ENCODE measurements at places on chromosomes 16 and 17.

GRCh38 chr16:79519448-79519847 lies 81.1 kb downstream of the MAF start:
- peak; percentile 91 for DNase-seq

DNA sequence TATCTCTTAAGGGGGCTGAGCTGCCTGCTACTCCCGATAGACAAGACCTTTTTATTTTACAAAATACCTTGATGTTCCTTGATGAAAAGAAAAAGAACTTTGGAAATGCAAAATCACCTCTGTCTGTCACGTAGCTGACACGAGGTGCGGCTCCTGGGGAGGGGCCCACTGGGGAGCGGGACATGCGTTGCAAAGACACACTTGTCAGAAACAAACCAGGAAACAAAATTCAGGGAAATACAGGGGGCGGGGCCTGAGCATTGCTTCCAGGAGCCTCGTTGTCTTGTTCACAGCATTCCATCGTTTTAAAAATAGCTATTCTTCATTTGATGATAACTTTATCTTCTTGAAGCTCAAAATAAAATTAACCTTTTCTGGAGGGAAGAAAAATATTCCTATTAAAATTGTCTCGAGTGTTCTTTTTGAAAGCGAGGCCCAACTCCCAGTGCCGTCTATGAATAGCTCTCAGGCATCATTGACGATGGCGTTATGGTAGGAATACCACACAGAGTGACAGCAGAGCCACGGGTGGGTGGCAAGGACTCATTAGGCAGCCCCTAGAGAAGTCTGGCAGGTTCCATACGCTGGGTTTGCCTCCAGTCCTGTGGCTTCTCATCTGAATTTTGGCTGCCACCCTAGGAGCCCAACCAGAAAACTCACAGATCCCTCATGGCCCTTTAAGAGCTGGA lies 286.9 kb downstream of the CPPED1 start:
- no peak for DNase-seq

- no peak for DNase-seq
These were observed 134.9 kb downstream of the MSI2 start for GRCh38 chr17:57391076-57391825.

DNA sequence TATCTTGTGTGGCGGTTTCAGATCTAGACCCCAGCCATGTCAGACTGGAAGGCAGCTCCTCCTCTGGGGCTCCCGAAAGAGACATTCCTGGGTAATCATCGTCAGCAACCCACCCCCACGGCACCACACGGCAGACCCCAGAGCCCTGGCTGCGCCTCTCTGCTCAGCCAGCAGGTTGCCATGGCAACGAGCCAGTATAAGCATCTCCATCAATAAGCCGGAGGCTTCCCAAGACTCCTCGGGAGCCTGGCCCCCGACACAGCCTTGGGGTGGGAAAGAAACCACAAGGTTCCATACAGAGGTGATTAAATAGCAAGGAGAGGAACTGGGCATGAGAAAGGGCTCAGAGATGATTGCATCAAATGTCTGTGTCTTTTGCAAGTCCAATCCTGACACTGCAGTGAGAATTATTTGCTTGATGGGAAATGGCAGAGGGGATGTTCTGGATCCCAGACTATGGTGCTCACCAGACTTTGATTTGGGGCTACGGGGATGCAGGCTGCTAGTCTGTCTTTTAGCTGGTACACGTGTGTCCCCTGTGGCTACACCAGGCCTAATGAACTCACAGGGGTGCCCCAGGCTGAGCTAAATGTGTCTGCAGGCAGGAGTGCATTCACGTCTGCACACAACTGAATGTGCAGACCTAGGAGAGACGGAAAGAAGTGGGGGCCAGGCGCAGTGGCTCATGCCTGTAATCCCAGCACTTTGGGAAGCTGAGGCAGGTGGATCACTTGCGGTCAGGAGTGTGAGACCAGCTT lies 320.5 kb upstream of the TNRC6C start:
- DNase-seq: no peak

GRCh38 chr16:72277749-72278148 lies 105.8 kb upstream of the PMFBP1 start:
- DNase-seq: no peak
